Prostate gland (tissue), 2 donors: ENCODE measurements at places on chromosomes 5 and 9. TPM values are rescaled to one million over a fixed set of nuclear protein-coding genes. Genes with fewer than 3 reads are reported as not detected.

DNA sequence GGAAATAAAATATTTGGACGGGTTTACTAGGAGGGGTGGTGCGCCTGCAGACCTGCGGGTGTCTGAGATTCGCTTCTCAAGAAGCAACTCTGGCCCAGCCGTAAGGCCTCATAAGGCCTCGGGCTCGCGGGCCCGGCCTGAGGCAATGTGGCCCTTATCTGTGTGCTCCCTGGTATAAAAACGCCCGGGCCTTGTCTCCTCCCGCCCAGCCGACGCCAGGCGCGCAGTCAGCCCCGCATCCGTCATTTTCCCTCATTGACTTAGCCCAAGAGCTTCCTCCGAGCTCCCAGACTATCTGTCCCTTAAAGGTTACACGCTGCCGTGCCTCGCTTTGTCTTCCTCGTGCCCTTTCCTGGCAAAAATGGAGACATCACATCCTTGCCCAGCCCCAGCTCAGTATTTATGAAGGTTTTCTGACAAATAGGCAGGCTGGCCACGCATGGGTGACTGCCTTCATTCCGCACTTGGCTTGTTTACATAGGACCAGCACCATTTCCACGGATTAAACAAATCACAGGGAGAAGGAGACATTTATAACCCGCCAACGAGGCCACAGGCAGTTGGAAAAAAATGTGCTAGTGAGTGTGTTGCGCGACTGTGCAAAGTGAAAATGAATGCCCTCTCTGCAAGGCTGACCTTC lies 74.5 kb upstream of the TBCA start:
- DNase-seq: no peak
- no peak overlapping the region for H3K27ac ChIP-seq
- peaks cover 13% of the 10 kb centered on the region for H3K27me3 ChIP-seq
- H3K4me1 ChIP-seq: peaks cover 4% of the 10 kb centered on the region
- H3K36me3 ChIP-seq: no peaks in the 10 kb centered on the region

FUT7 gene
- not detected for total RNA-seq

PAEP gene
- 3.0 TPM for total RNA-seq

FSD1L gene
- total RNA-seq: 1.6 TPM

NIM1K gene
- not detected for total RNA-seq
